CD4-positive, alpha-beta memory T cell (primary cell): ENCODE measurements at places on chromosomes 13 and 19.

DNA sequence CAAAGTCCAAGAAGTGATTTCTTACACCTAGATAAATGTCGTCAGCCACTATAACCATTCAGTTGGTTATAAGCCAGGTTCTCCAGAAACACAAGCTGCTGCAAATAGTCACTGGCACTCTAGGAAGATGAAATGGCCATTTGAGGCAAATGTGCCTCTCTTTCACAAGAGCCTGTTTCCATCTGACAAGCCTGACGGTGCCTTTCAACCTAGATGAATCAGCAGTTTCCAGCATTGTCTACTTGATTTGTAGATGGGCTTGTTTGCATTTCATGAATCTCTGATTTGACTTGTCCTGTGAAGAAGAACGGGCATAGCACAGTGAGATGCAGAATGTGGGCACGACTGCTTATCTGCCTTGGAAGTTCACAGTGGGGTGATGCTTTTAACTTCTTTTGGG, 327.2 kb downstream of the LMO7 start:
- DNase-seq: no peak

DNA sequence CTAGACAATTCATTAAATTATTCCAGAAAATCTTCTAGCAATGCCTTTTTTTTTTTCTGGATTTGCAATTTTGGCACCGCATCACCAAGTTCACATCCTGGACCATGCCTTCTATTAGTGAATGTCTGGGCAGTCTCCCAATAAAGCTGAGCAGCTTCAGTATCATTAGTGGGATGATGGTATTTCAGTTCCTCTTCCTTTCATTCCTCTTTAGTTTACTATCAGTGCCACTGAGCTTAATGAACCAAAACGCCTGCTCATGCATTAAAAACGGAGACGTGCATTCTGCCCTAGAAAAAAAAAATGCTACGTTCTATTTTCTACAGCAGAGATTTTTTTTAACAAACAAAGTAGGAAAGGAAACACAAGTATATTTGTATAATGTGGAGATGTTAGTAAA, 343.0 kb downstream of the PCDH9 start:
- DNase-seq: no peak

- DNase-seq: no peak
These were observed 730.7 kb downstream of the UQCRFS1 start for GRCh38 chr19:28482221-28482620.

DNA sequence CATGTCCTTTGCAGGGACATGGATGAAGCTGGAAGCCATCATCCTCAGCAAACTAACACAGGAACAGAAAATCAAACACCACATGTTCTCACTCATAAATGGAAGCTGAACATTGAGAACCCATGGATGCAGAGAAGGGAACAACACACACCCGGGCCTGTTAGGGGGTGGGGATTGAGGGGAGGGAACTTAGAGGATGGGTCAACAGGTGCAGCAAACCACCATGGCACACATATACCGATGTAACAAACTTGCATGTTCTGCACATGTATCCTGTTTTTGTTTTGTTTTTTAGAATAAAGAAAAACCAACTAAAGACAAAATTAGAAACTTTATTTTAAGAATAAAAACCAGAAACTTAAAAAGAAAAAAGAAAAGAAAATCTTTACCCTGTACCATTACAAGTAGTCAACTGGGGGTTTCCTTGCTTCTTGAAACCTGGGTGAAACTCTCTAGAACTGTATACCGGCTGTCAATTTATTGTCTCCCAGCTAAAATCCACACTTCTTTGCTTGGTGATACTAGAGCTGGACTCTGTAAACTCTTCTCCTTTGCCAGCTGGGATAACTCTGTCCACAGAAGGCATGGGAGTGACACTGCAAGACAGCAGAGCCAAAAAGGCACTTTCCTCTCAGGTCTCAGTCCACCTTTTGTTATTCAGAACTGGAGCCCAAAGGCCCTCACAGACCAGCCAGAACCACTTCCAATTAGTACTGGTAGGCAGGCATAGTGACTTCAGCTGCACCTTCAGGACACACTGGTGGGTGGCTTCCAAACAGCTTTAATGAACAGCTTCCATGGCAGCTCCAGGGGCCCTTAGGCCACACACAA, 9.0 kb downstream of the MICU2 start:
- DNase-seq: no peak

DNA sequence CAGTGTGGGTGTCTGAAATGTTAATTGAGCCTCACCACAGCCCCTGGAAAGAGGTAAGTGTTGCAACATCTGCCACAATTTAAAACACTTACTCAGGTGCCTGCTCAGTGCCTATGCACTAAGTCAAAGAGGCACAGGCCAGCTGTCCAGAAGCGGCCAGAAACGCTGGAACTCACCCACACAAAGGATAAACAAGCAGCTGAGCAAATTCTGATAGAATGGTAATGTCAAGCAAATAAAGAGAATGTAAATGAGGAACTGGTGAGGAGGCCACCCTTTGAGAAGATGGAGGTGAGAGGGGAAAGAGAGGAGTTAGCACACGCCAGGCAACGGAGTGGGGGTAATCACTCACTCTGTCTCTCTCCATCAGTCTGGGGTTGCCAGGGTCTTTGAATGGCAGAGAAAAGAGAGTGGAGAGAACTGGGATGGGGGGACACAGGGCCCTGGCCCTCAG, 67.7 kb upstream of the SERP2 start:
- no peak for DNase-seq

DNA sequence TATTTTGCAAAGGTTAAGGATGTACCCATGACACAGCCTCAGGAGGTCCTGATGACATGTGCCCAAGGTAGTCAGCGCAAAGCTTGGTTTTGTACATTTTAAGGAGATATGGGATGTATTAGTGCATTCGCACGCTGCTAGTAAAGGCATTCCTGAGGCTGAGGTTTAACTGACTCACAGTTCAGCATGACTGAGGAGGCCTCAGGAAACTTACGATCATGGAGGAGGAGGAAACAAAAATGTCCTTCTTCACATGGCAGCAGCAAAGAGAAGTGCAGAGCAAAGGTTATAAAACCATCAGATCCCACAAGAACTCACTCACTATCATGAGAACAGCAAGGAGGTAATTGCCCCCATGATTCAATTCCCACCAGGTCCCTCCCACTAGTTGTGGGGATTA, 1017.4 kb downstream of the EFNB2 start:
- DNase-seq: no peak

- DNase-seq: peak; percentile 12
These were observed 10.2 kb downstream of the OXGR1 start for GRCh38 chr13:96984051-96984508.

DNA sequence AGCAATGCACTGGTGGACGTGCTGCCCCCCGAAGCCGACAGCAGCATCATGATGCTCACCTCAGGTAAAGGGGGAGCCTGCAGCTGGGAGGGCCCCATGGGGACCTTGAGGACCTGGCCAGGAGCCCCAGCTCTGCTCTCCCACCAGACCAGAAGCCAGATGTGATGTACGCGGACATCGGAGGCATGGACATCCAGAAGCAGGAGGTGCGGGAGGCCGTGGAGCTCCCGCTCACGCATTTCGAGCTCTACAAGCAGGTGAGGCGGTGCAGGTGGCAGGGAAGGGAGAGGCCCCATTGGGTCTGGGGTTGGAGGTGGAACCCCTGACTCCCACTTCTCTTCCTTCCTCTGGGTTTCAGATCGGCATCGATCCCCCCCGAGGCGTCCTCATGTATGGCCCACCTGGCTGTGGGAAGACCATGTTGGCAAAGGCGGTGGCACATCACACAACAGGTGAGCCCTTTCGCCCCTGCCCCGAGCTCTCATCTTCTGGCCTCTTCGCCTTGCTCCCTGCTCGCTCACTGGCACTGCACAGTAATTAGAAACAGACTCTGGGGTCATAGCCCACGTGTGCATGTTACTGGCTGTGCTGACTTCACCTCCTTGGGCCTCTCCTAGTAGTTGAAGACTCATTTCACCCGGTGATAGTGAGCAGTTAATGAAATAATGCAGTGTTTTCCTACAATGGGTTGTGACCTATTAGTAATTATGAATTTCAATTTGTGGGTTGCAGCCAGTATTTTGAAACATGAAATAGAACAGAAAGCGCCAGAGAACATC, 3.6 kb downstream of the PSMC4 start:
- DNase-seq: no peak

GRCh38 chr19:11736696-11737095, 2.0 kb downstream of the ZNF823 start:
- no peak for DNase-seq

- no peak for DNase-seq
These were observed 304.0 kb downstream of the SPRY2 start for GRCh38 chr13:80036845-80037504.

GRCh38 chr13:38697628-38698333, 10.9 kb downstream of the FREM2 start:
- no peak for DNase-seq

- no peak for DNase-seq
These were observed 16.4 kb upstream of the ZNF14 start for GRCh38 chr19:19749117-19749907.

DNA sequence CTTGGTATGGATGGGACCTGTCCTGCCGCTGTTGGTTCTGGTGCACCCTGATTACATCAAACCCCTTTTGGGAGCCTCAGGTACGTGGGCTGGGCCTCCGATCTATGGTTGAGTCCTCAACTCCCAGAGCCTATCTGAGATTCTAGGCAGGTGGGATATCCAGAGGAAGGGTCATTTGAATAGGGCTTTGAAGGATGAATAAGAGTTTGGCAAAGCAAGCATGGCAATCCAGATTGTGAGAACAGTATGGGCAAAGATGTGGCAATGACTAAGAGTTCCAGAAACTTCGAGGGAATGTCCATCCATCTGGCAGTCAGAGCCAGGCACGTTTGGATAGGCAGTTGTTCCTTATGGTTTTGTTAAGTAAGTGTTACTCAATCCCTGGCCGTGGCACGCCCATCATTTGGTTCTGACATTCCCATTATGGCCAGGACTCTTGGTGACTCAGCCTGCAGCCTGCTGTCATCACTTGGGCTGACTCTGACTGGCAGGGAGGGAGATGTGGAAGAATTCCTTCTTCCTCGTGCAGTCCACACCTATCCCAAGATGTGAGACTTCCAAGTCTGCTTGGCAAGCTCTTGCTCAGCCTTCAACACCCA, 21.5 kb downstream of the CYP4F22 start:
- DNase-seq: no peak

GRCh38 chr19:293436-294110, 2.4 kb upstream of the PLPP2 start:
- no peak for DNase-seq

- DNase-seq: no peak
These were observed 848.1 kb downstream of the SLITRK6 start for GRCh38 chr13:84951128-84951527.

DNA sequence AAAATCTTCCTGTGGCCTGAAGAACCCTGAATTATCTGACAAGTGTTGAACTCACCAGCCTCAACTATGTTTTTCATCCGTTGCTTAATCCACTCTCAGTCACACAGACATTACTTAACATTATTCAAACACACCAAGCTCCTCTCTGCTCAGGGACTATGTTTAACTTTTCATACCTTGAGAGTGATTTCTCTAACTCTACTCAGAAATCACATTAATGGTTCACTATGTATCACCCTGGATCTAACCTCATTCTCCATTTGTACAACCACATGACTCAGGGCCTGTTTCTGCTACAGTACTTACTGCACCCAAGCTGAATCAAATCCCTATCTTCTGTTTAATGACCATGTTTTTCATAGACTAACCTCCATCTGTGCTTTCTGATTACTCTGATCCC, 553.7 kb upstream of the PRR20A start:
- no peak for DNase-seq

- DNase-seq: no peak
These were observed 32.1 kb downstream of the LYL1 start for GRCh38 chr19:13070425-13071140.

DNA sequence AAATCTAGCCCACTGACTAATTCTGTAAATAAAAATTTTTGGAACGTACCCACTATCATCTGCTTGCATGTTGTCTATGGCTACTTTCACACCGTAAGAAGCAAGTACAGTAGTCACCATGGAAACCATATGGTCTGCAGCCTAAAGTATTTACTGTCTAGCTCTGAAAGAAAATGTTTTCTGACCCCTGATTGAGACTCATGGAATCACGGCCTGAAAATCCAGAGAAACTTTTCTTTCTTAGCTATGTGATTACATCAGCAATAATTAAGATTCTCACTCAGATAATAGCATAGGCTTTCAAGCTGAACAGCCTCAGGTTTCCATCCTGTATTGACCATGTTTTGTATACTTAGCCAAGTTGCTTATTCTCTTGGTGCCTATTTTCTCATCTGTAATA, 264.6 kb downstream of the NHLRC3 start:
- no peak for DNase-seq

GRCh38 chr13:39779337-39780265, 124.1 kb downstream of the COG6 start:
- DNase-seq: peak; percentile 59

GRCh38 chr13:51191743-51192142, 30.5 kb upstream of the FAM124A start:
- no peak for DNase-seq

DNA sequence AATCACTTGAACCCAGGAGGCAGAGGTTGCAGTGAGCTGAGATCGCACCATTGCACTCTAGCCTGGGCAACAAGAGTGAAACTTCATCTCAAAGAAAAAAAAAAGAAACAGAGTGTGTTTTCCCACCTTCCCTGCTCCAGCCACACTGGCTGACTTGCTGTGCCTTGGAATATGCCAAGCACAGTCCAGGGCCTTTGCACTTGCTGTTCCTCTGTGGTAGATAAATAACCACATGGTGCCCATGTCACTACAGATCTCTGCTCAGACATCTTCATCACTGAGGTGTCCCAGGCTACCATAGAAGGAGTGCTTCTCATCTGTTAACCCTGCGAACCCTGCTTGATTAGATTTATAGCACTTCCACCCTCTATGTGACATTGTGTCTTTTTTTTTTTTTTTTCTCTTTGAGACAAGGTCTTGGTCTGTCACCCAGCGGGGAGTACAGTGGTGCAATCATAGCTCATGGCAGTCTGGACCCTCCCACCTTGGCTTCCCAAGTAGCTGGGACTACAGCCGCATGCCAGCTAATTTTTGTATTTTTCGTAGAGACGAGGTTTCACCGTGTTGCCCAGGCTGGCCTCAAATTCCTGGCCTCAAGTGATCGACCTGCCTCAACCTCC, 10.4 kb downstream of the SMARCA4 start:
- no peak for DNase-seq

DNA sequence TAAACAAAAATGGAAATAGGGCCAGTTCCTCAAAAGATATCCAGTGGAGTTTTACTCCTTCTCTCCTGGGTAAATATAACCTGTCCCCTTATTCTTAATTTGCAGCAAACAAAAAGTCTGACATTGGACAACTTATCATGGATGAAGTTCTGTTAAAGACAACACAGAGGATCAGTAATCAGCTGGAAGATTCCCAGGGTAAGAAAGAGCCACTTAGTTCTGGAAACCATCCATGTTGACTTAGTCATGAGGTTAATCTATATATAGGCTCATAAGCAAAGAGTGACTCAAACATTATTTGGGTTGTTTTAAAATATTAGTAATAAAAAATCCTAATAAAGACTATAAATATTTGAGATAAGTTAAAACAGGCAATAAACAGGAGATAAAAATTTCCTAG, 40.5 kb upstream of the EBPL start:
- DNase-seq: no peak
